ENCODE measurements at places on chromosomes 12 and 14. TPM values are rescaled to one million over a fixed set of nuclear protein-coding genes. Genes with fewer than 3 reads are reported as not detected.

DNA sequence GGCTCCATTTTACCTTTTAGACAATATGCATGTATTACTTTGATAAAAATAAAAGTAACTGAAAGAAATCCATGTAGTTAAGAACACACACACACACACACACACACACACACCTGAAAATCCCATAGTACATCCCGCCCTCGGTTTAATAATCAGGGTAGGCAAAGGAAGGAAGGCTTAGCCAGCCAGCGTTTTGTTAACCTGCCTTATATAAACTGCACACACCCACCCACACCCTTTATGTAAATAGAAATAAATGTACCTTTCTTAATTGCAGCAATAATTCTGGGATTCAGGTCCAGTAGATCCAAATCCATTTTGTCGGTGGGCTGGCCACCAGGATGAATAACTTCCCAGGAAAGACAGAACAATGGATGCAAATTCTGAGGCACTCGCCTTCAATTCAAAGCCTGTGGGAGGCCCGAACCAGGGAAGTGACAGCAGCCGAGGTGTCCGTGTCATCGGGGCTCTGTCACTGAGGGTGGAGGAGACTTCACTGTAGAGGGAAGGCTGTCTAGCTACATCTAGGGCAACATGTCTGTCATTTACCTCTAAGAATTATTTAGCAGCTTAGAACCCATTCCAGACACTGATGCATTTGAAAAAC, 4.4 kb downstream of the XRCC3 start:
- DNase-seq, result no peak

GRCh38 chr12:50217202-50217601, 50.0 kb upstream of the CERS5 start:
- DNase-seq, result no peak

- no peak for DNase-seq
These were observed 4.2 kb downstream of the SPRYD3 start for GRCh38 chr12:53074999-53075370.

DNA sequence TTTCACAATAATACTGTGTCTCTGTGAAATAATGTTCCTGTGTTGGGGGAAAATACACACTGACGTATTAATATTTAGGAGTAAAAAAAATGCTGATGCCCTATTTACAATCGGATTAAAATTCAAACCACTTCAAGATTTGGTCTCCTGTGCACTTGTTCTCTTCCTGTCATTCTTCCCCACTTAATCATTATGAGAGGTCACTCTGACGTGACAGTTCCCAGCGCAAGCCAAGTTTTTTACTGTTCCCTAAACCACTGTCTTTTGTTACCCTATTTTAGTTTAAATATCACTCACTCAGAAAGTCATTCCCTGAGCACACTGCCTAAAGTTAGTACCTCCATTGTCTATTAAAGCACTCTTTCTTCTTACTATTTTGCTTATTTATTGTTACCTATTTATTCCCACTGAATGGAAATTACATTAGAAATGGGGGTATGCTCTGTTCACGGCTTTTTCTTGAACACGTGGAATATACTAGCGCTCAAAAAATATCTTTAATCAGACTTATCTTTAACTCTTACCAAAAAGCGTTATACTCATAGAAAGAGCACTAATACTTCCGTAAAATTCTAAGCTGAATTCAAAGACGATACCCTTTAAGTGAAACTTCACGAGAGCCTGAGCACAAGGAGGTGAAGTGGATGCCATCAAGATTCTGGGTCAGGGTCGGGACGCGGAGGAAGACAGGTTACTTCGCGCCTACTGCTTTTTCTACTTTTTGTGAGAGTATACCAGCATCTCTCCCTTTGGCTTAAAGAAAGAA, 670 bp upstream of the PSMA3 start:
- no peak for DNase-seq

DNA sequence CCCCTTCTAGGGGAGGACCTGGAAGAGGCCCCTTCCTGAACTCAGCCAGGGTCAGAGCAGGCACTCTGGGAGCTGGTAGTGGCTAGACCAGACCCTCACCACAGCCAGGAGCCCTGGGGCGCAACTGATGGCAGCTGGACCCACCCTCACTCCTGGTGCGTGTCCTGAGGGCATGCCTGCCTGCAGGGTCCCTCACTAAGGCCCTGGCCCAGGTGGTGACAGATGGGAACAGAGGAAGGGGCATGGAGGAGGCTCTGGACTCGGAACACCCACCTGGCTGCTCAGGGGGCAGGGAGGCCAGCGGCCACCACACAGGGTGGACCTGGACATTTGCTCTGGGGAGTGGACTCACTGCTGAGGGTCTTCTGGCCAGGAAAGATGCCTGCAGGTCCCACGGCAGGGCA, 342.2 kb upstream of the SFSWAP start:
- no peak for DNase-seq

DNA sequence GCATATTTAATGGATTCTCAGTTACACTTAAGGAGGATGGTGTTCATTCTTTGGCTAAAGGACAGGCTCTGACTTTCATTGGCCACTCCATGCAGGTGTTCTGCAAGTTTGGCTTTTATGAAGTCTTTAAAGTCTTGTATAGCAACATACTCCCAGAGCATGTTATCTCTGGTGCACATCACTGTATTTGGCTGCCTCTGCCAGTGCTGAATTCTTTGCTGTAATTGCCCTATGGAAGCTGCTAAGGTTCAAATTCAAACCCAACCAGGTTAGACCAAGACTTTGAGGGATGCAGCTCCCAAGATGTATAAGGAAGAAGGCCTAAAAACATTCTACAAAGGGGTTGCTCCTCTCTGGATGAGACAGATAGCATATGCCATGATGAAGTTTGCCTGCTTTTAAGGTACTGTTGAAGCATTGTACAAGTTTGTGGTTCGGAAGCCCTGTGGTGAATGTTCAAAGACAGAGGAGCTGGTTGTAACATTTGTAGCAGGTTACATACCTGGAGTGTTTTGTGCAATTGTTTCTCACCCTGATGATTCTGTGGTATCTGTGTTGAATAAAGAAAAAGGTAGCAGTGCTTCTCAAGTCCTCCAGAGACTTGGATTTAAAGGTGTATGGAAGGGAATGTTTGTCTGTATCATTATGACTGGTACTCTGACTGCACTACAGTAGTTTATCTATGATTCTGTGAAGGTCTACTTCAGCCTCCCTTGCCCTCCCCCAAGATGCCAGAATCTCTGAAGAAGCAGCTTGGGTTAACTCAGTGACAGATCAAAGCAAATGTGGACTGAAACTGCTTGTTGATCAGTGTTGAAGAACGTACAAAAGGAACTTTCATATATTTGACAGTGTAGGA, 19.4 kb downstream of the TMEM116 start:
- DNase-seq, result no peak

Gene GDF3
- total RNA-seq, result not detected

Gene SLC15A5
- not detected for total RNA-seq

All from type B pancreatic cell (in vitro differentiated cells).